Type B pancreatic cell (in vitro differentiated cells): ENCODE measurements at places on chromosomes 1 and 21. TPM values are rescaled to one million over a fixed set of nuclear protein-coding genes. Genes with fewer than 3 reads are reported as not detected.

LHX8 gene
- 0.31 and 1.2 TPM in 2 replicates for total RNA-seq

PODN gene
- 2.8 and 3.2 TPM in 2 replicates for total RNA-seq

CAMK1G gene
- total RNA-seq, result 2.0 and 9.4 TPM in 2 replicates

CYB5RL gene
- 10.3 and 10.9 TPM in 2 replicates for total RNA-seq

MRPS14 gene
- total RNA-seq, result 32.0 and 35.7 TPM in 2 replicates

GRCh38 chr1:193794239-193794638, 607.8 kb upstream of the B3GALT2 start:
- no peak for DNase-seq

DNA sequence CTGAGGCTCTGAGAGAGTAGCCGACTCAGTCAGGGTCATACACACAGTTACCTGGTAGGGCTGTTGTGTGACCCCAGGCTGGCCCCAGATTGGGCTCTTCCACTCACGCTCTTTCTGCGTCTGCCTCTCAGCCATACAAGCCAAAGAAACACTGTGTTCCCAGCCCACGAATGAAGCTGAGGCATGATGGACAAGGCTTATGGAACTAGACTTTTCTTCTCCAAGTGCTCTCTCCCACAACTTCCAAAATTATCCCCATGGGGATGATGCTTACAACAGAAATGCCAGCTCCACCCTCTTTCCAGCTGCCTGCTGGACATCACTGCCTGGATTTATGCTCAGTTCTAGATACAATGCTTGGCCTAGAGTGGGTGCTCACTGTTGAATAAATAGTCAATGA, 102.8 kb upstream of the JUN start:
- no peak for DNase-seq

GRCh38 chr1:169109561-169110134, 3.2 kb downstream of the ATP1B1 start:
- DNase-seq, result no peak

DNA sequence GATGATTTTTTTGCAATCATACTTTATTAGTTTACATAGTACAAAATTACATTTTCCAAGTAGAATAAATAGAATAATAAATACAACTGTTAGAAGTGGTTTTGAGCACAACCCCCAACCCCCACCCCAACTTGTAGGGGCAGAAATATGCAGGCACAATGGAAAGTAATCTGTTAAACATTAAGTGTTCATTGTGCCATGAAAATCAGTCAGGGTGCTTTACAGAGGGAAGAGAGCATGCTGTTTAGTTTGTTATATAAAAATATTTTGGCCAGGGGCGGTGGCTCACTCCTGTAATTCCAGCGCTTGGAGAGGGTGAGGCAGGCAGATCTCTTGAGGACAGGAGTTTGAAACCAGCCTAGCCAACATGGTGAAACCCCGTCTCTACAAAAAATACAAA, 2.6 kb downstream of the OR10T2 start:
- no peak for DNase-seq

DNA sequence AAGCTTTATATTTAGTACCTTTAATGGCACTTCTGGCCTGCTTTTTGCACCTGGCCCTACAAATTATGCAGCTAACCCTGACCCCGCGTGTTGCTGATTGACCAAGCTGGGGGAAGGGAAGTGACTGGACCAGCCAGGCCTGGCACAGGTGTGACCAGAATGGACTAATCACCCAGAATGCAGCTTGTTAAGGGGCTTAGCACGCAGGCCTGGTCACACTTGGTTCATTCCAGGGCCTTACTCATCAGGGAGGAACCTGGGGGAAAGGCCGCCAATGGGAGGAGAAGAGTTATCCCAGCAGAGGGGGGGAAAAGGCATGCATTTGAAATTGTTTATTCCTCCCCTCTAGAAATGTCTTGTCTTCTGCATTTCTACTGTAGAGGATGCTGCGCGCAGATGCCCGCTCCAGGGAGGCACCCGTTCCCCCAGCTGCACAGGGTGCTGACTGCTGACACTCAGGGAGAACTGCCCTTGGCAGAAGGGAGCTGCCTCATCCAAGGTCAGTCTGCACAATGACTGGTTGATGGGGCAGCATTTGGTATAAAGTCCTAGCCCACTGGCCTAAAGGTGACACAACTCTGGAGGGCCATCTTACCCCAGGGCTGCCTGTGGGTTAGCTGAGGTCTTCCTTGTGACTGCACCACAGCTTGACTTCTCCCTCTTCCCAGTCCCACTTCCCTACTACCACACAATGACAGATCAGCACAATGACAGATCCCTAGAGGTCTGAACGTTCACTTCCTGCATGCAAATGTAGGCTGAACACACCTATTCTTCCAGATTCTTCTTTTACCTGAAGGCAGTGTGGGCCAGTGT, 29.0 kb downstream of the DHCR24 start:
- no peak for DNase-seq

DNA sequence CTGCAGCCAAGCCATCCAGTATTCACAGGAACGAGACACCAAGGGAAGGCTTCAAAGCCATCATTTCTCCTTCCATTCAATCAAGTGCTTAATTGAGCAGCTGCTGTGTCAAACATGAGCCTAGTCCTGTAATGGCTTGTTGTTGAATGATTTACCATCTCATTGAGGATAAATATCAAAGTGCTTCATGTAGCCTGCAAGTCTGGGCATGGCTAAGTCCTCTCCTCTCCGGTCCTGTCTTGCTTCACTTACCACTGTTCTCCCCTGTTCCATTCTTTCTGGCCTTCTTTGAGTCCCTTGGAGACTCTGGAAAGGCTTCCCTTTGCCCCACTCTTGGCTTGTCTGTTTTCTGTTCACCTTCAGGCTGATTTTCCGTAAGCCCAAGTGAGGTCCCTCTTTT, 279.8 kb downstream of the PBX1 start:
- no peak for DNase-seq

GRCh38 chr1:58815686-58816071, 31.8 kb upstream of the JUN start:
- no peak for DNase-seq

DNA sequence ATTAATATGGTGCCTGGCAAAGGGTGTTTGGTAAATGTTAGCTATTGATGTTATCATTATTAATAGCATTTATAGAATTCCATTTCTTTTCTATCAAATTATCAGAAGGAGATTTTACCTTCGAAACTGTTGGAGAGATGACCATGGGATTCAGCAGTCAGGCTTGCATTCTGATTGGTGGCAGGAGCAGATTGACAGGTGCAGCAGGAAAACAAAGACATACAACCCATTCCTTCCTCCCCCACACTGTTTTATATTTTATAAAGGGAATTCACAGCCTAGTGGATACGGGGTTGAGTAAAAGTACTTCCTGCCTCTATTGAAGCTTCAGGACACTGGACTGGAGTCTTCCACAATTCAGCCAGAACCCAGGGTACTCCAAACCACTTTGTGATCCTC, 55.1 kb upstream of the SYT14 start:
- DNase-seq, result no peak

DNA sequence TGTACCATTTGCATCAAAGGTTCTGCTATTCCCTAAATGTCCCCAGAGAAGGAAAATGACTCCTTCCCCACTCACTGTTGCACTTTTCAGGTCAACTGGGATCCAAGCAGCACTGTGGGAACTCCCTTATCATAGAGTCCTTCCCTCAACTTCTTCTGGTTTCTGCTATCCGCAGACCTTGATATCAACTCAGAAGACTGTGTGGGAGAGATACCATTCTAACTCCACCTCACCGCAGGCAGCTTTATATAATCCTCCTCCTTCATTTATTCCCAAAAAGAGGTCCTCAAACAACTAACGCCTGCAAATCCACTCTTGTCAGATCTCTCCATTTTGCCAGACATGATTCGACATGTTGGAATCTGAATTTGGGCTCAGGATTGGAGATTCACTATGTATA, 27.3 kb downstream of the LHX9 start:
- no peak for DNase-seq

- DNase-seq, result no peak
These were observed 62.9 kb downstream of the B3GALT5 start for GRCh38 chr21:39675590-39675989.

DNA sequence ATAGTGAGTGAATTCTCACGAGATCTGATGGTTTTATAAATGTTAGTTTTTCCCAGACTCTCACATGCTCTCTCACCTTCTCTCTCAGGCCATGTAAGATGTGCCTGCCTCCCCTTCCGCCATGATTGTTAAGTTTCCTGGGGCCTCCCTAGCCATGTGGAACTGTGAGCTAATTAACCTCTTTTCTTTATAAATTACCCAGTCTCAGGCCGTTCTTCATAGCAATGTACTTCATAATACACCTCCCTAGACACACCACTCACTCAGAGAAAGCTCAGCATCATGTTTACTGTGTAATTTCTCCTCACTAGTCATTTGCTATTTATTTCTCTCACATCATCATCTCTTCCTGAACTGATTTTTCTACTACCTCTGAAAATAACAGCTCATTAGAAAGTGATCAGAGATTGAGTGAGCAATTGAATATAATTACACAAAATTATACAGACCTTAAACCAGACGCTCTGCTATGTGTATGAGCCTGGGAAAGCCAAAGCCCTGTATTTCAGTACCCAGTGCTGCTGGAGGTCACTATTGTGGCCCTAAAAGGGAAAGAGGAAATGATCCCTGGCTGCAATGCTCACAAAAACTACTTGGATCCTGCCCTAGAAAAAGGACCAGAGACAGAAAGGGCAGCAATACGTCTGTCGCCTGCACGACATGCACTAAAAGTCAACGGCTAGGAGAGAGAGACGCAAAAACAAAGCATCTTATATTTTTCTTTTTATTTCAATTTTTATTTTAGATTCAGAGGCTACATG, 284.5 kb downstream of the DSCAM start:
- DNase-seq, result no peak

DNA sequence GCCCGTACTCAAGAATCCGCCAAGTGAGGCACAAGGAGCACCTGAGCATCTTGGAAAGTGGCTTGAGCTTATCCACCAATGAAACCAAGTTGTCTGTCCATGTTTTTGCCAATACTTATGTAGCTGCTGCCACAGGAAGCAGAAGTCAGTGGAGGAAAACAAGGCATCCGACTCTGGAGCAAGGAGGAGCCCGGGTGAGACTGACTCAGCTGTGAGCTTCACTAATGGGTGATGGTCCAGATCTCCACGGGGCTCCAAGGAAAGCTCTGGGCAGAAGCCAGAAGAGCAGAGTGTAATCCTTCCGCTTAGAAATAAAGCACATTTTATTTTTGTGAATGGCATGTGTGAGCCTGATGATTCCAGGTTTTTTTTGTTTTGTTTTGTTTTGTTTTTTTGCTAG, 12.3 kb upstream of the SSR2 start:
- DNase-seq, result no peak

DNA sequence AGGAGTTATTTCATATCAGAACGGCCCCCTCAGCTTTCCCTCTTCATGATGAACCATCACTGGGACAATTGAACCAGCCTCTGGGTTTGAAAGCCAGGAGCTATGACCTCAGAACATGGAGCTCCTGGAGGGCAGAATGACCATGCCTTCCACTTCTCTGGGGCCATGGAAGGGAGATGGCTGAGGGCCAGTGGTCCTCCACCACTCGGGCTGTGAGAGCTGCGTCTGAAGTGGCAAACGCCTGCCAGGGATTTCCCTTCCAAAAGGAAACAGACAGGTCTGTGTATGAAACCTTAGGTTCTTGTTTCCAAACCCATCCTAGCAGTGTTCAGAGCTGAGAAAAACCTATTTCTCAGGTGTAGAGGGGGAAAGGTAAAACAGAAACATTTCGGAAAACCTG, 22.5 kb downstream of the PKP1 start:
- no peak for DNase-seq

- DNase-seq, result no peak
These were observed 24.4 kb upstream of the CLDN14 start for GRCh38 chr21:36504067-36505058.

DNA sequence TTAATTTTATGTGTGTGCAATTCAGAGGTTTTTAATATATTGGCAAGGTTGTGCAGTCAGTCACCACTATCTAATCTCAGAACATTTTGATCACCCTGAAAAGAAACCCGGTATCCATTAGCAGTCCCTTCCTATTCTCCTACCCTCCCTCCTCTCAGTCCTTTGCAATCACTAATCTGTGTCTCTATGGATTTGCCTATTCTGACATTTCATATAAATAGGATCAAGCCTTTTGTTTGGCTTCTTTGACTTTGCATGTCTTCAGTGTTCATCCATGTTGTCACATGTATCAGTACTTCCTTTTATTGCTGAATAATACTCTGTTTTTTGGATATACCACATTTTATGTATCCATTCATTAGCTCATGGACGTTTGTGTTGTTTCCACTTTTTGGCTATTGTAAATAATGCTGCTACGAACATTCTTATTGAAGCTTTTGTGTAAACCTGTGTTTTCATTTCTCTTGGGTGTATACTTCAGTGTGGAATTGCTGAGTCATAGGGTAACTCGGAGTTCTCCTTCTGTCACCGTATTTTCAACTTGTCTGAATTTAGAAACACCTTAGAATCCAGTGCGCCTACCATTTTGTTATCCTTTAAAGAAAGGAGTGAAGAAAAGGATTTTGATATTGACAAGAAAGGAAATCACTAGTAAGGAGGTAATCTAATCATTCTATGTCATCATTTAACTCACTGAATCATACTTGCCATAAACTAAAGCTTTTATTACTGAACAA, 3.4 kb downstream of the CEP85 start:
- no peak for DNase-seq

DNA sequence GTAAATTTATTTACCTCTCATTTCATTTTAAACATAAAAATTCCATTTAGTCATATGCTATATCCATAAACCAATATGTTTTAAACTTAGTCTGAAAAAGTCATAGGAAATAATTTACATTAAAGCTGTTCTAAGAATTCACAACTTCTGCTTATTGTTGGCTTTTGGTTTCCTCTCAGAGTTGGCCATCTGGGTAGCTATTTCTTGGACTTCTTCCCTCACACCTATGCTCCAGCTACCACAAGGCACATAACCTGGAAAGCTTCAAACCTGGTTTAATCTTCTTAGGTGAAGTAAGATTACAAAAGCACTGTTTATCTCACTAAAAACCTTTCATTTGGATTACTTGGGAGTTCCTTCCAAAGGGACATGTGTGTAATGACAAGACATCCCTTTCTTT, 29.8 kb downstream of the RBM11 start:
- DNase-seq, result no peak

DNA sequence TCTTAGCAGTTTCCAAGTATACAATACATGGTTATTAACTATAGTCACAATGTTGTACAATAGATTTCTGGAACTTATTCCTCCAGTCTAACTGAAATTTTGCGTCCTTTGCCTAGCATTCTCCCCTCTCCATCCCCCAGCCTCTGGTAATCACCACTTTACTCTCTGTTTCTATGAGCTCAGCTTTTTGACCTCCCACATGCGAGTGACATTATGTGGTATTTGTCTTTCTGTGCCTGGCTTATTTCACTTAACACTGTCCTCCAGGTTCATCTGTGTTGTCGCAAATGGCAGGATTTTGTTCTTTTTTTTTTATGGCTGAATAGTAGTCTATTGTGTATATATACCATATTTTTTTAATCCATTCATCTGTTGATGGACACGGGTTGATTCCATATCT, 43.9 kb upstream of the CD101 start:
- DNase-seq, result no peak

DNA sequence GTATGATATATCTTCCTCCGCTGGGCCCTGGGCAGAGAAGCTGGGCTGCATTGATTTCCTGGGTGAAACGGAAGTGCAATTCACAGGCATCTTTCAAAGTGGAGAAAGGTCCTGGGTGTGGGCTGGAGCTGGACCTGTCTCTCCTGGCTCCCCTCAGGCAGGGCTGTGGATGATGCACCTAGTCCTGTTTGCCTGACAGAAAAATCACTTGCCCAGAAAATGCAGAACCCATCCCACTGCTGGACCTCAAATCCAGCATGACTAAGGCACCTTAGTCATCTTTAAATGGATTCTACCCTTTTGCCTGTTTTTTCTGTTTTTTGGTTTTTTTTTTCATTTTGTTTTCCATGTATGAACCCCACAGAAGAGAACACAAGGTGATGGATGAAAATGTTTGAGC, 49.7 kb downstream of the MYSM1 start:
- no peak for DNase-seq

GRCh38 chr1:151811181-151811580, 6.0 kb upstream of the LINGO4 start:
- DNase-seq, result no peak
